ENCODE measurements at places on chromosomes 5 and 9.

- DNase-seq: no peak
Observed at GRCh38 chr5:135478938-135479337, 26.8 kb upstream of the TIFAB start.

DNA sequence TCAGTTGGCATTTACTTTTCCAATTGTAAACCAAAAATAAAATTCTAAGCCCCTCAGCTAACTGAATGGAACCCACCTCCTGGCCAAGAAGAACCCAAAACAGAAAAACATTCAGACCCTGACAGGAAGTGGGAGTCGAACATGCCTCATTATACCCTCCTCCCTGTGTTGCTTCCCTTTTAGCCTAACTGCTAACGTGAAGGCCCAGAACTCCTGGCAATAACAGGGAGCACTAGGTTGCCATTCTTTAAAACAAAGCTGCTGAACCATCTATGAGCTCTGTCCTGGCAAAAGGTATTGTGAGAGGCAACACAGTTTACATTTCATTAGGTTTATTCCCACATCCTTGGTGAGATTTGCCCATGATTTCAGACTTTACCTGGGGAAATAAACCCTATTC, 481.4 kb downstream of the CHSY3 start:
- DNase-seq: no peak

DNA sequence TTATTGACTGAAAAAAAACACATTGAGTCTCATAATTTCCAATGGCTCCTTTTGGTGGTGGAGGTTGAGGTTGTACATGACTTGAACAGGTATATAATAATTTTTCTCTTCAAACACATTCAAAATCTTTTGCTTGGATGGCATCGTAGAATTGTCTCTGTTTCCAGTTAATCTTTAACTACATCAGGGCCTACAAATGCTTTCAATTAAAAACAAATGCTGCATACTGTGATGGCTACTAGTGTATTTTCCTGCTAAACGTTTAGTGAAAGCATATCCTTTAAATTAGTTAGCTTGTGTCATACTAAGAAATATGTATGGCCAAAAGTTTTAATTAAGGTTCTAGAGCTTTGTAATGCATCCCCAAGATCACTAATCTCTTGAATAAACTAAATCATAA, 313.8 kb downstream of the SLF1 start:
- no peak for DNase-seq

DNA sequence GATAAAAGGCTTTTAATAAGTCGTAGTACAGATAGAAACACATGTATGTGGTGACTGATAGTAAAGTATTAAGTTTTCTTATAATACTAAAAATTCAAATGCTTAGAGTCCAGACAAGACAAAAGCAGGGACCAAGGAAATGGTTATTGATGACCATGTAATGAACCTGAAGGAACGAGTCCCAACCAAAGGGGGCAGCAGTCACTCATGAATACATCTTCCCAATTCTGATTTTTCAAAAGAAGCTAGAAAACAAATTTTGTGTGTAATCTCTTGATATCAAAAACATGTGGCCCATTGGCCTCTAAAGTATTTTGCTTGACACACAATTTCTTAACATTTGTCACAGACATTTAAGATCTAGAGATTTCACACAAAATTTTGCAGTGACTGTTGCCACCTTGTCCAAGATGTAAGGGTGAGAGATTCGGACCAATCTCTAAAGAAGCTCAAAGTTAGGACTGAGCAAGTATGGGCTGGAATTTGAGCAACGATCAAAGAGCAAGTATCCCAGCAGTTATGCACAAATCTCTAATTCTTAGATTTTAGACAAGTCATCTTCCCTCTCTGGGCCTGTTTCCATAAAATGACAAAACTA, 66.8 kb downstream of the ARL15 start:
- no peak for DNase-seq

DNA sequence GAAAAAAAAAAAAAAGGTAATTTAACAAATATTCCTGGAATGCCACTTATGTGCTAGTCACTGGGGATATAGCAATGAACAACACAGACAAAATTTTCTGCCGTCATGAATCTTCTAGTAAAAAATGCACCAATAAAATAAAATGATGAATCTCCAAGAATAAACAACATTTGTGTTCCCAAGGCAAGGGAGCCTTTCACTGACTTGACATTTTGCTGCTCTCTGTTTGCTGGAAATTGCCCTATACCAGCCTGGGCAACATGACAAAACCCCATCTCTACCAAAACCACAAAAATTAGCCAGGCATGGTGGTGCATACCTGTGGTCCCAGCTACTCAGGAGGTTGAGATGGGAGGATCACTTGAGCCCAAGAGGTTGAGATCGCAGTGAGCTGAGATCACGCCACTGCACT, 64.5 kb upstream of the ERBIN start:
- DNase-seq: no peak

- DNase-seq: no peak
Observed at GRCh38 chr5:37417347-37417746, 38.2 kb downstream of the WDR70 start.

GRCh38 chr9:36164989-36165388, 4.2 kb upstream of the CCIN start:
- DNase-seq: no peak

- DNase-seq: no peak
Observed at GRCh38 chr9:71928376-71928775, 16.9 kb downstream of the C9orf85 start.

DNA sequence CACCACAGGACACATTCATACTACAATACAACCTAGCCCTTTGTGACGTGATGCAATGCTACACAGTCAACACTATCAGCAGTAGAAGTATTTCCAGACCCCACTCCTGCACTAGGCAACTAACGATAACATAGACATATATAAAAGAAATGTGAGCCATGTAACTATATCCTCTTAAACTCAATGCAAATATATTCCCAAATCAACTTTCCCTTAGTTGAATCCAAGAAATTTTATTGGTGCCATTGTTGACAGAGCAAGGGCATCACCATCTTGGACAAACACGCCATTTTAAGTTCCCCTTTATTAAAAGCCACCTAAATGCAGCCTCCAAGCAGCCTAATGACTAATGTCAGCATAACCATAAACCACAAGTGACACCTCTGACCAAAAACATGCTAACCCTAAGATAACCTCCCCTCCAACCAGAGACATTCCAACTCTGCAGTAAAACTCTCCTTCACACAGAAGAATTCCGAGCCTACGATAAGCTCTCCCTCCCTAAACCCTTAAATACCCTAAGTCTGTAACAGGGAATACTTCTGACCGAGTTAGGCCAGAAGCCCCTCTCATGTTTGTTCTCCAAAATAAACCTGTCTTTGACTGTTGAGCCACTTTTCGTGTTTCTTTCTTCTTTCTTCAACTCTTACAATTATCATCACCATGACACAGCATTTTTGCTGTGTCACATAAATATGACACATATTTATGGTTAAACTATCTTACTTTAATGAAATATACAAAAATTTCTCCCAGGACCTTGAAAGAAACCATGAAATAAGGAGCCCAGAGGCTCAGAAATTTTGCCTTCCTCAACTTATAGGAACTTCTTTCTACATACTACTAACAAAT, 1497.8 kb downstream of the EFNA5 start:
- DNase-seq: no peak

GRCh38 chr5:113524927-113525326, 11.4 kb downstream of the YTHDC2 start:
- no peak for DNase-seq

DNA sequence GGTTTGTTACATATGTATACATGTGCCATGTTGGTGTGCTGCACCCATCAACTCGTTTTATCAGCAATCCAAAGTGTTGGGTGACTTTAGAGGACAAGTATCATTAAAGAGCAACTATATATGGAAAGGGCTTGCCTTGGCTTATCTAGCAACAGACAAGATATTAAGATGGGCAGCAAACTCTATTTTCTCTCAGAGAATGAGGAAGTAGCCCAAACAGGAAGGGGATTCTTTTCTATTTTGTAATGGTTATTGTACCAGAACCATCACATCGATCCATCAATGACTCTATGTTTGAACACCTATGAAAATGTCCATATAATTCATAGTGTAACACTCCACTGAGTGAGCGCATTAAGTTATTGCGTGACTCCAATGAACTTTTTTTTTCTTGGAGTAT, 260.1 kb upstream of the SLC24A2 start:
- DNase-seq: no peak

DNA sequence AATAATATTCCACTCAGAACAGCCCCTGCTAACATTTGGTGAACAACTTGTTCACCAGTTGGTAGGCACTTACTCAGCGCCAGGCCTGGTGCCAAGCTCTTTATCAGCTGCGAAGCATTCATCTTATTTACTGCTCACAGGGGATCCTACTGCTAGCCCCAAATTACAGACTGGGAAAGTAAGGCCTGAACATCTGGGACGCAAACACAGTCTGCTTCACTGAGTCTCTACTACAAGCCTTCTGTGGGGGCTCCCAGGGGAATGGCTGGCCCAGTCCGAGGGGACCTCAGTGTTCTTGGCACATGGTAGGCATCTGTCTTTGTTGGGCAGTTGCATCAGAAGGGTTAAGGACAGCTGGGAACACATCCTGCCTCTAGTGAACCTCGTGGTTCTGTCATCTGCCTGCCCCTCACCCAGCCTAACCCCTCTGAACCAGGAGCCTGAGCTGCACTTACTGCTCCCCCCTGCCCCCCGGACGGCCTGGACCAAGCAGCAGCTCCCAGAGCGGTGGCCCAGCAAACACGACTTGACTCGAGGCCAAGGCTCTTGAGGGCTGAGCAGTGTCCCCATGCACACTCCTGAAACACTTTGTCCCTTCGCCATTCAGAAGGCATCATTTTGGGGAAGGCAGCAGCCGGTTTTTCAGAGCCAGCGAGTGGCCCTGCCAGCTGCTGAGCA, at the start of gene PHYHD1:
PHYHD1 (plus strand) TSS at position 602 of the 678 bp plus-strand sequence. CDS start 1,342 bp downstream, outside the sequence.
- DNase-seq: no peak

GRCh38 chr9:107874591-107875369, 385.2 kb upstream of the KLF4 start:
- no peak for DNase-seq

GRCh38 chr5:58447226-58447625, 12.7 kb downstream of the PLK2 start:
- no peak for DNase-seq

- DNase-seq: no peak
Observed at GRCh38 chr9:110410961-110411360, 73.3 kb upstream of the TXNDC8 start.

DNA sequence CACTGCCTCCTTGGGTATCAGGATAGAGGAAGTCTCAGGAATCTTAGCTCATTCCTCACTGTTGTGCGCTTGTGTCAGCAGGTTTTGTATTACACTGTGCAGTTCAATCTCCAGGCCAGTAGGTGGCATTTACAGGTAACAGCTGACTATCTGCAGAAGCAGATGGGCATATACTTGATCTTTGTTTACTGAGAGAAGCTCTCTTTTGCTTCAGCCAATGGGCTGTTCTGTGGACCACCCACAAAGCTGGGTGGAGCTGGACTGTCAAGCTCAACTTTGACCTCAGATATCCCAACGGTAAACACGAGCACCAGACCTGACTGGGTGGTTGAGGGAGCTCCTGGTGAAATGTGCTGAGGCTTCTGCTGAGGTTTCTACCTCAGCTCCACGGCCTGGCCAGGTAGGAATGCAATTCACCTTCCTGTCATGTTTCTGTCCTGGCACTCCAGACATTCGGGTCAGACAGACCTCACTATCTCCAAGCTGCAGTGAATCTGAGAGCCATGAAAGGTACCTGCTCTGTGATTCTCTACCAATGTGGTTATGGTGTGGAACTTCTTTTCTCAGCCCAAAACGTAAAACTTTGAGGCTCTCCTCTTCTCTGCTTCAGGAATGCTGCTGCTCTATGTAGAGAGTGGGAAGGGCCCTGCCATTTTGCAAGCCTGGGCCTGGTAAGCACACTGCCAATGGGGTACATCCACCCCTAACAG, 167.9 kb upstream of the ACTBL2 start:
- peak; percentile 52 for DNase-seq

DNA sequence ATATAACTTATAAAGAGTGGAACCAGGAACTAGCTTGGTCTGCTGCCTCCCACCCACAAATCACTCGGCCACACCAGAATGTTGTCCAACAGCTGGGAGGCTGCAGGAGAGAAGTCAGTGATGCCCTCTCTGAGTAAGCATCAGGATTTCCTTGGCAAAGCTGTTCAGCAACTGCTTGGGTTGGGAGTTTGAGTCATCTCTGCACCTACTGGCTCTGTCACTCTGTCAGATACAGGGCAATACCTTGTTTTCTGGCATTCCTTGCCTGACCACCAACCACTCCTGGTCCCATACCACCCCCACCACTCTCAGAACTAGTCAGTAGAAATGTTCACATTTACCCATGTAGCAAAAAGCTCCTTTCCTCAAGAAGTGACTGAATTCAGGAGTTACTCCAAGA, 36.8 kb upstream of the GCNT4 start:
- DNase-seq: no peak

GRCh38 chr5:62305358-62305714, 670 bp upstream of the KIF2A start:
- no peak for DNase-seq

- no peak for DNase-seq
Observed at GRCh38 chr5:178125253-178125906, 5.4 kb upstream of the RMND5B start.

DNA sequence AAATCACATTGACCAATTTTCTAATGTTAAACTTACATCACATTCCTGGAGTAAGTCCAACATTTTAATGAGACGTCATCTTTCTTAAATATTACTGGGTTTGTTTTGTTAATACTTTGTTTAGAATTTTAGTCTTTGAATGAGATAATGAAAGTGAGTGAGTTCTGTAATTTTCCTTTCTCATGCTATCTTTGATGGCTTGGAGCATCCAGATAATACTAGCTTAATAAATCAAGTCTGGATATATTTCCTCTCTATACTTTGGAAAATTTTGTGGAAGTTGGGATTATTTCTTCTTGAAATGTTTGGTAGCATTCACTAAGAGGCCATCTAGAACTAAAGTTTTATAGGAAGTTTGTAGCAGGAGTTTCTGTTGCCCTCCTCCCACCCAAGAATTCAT, 90.8 kb upstream of the IL7R start:
- no peak for DNase-seq

GRCh38 chr5:176537554-176538229, 490 bp upstream of the RNF44 start:
- DNase-seq: peak; percentile 97

DNA sequence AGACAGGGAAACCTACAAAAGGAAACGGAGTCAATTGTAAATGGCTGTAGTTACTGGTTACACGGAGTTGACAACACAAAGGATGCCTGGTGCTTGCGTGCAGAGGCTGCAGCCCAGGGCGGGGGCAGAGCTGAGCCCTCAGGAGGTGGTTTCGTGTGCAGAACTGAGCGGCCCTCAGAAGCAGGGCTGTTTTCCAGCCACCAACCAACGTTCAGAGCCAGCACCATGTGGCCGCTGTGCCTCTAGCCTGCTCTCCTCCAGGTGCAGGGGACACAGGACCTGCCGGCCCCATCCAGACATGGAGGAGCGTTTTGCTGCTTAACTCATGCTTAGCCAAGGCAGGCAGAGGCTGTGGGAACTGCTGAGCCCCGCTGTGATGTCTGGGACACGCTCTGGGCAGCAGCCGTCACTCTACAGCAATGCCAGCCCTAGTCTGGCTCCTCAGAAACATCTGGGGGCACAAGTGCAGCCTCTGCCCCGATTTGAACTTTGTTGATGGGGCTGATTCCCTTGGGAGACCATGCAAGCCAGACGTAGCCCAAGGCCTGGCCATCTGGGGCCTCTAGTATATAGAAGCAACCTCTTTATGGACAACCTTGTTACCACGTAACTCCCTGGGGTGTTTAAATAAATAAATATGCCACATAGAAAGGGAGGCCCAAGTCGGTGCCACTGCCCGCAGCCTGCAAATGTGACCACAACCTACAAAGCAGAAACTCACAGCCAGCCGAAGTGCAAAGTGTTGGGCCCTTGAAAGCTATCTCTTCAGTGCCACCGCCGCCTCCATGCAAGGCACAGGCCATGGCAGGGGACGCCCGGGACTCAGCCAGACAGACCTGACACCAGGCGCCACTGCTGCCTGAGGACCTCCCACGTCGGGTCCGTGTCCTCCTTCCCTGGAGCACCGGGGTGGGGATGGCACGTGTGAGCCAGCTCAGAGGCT, 42.1 kb downstream of the NKD2 start:
- no peak for DNase-seq
